T-helper 1 cell (primary cell): ENCODE measurements at places on chromosomes 6 and 20.

- DNase-seq: no peak
These were observed 146.5 kb upstream of the FERMT1 start for GRCh38 chr20:6269168-6269873.

GRCh38 chr6:132675002-132675401 lies 16.0 kb upstream of the TAAR1 start:
- no peak for DNase-seq

DNA sequence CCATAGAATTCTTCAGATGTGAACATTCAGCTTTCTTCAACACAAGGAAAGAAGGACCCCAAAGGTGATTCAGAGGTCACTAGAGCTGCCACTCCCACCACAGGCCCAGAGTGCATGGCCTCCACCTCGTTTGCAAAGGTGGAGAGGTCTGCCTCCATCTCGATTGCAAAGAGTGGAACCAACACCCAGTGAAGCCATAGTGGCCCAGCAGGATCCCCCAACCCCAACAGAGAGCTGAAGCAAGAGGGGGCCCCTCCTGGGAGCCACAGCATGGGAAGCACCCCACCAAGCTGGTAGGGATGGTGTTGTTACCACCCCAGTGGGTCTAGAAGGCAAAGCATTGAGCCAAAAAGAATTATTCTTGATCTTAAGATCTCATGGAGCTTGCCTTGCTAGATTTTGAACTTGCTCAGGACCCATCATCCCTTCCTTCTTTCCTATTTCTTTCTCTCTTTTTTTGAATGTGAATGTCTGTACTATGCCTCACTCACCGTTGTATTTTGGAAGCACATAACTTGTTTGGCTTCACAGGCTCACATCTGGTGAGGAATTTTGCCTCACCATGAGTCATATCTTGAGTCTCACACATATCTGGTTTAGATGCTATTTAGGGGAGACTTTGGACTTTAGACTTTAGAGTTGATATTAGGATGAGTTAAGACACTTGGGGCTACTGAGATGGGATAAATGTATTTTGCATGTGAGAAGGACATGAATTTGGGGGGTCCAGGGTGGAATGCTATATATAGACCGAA lies 119.2 kb downstream of the ANKRD60 start:
- DNase-seq: no peak

DNA sequence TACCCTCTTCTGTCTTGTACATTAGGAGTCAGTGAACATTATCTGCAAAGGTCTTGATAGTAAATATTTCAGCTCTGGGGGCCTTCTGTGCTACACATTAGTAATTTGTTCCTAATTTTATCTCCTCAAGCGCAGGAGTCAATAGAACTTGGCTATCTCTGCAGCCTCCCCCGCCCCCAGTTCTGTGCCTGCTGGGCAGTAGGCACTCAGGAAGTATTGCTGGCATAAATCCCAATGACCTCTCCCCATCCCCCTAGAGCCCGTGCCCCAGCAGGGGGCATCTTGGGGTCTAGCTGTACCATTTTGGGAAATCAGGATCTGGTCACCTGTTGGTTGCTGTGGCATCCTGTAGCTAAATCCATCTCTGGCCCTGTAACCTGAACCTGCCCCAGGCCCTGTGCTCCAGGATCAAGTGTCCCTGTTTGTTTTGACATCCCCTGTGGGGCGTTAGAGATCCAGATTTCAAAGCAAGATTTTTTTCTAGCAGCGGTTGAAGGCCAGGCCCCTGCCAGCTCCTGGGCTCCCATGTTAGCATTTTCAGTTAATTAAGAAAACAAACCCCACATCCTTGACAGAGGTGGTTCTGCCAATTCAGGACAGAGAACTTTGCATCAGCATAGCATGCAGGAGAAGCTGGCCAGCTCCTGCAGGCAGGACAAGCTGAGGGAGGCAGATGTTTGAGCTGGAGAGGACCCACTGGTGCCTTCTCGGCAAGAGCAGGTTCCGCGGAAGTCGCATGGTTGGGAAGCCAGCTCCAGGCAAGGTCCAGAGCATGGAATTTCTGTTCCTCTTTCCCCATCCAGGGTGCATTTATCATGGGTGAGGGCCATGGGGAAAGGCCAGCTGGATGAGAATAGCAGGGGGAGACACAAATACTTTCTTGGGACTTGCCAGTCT lies 32.1 kb downstream of the DAAM2 start:
- DNase-seq: no peak

GRCh38 chr6:89525786-89526562 lies 93.0 kb downstream of the ANKRD6 start:
- no peak for DNase-seq

GRCh38 chr20:37200376-37200775 lies 21.0 kb upstream of the MROH8 start:
- no peak for DNase-seq

- no peak for DNase-seq
These were observed 130.3 kb upstream of the PMEPA1 start for GRCh38 chr20:57840066-57840465.

DNA sequence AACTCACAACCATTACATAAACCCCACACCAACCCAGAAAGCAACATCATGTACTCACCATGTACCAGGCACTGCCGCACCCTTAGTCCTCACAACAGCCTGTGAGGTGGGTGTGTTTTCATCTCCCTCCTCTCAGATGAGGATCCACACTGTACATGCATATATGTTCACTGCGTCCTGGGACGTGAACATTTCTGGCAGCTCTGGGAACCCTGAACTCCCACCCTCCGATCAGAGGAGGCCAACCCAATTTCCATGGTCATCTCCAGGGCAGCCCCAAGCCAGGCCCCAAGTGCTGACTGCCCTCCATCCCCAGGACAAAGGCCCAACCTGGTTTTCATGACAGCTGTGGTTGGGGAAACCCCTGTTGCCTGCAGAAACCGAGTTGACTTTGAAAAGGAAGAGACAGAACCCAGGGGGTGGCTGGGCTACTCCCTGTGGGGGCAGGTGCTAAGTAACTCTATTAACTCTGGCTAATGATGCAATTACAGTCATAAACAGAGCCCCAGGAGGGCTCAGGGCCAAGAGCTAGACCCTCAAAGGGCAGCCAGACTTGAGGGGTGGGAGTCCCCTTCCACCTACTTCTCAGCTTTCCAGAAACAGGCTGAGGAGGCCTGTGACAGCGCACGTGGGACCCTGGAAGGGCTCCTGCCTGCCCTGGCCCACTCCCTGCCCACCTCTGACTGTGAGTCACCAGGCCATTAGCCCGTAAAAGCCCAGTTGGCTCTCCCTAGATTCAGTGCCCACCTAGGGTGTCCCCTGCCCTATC lies 2.6 kb downstream of the TFEB start:
- peak; percentile 19 for DNase-seq

- DNase-seq: no peak
These were observed 17.7 kb downstream of the SNPH start for GRCh38 chr20:1283522-1284510.

GRCh38 chr6:164356814-164357213 lies 942.3 kb downstream of the QKI start:
- no peak for DNase-seq

GRCh38 chr6:3211681-3212080 lies 15.8 kb downstream of the TUBB2B start:
- DNase-seq: no peak

DNA sequence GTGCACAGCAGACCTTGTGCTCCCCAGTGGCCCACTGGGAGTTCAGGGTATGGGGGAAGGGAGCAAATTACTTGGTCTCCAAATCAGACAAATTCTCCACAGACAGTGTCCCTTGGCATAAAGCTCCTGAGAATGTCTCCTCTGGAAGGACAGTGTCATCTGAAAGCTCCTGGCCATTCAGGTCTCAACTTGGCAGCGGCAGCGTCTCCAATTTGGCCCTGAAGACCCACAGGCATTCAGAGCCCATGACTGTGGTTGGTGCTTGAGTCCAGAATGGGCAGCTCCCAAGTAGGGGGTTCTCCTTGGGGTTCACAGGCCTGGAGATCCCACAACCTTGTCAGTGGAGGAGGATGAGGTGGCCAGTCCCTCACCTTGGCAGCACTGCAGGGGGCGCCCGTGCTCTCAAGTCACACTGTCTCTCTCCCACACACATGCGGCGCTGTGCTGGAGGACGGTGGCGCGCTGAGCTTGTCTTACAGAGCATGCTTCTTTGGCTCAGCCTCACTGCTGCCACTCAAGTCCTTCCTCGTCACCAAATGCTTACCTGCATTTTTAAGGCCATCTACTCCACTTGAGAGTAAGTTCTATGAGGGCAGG lies 20.7 kb downstream of the DYNLRB1 start:
- no peak for DNase-seq

- no peak for DNase-seq
These were observed 18.7 kb downstream of the SESN1 start for GRCh38 chr6:109075934-109076333.

DNA sequence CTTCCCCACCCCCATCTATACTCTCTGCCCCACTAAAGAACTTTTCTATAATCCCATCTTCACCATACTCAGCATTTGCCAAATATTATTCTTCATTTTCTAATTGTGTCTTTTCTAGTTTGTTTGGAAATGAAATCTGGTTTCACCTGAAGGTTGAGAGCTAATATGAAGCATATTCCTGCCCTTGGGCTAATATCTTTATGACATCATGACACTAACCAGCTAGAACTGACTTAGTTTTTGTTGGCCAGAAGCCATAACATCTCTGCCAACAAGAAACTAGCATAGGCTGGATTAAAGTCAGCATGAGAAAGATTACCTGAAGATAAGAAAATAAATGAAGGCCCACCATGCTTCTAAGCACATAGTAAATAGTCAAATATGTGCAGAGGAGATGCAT lies 16.7 kb downstream of the UNC5CL start:
- no peak for DNase-seq

GRCh38 chr6:16078064-16078463 lies 50.8 kb upstream of the MYLIP start:
- no peak for DNase-seq

GRCh38 chr20:63267691-63268090 lies 4.9 kb upstream of the ARFGAP1 start:
- DNase-seq: no peak

- no peak for DNase-seq
These were observed 41.0 kb downstream of the PKHD1 start for GRCh38 chr6:52046456-52046855.

DNA sequence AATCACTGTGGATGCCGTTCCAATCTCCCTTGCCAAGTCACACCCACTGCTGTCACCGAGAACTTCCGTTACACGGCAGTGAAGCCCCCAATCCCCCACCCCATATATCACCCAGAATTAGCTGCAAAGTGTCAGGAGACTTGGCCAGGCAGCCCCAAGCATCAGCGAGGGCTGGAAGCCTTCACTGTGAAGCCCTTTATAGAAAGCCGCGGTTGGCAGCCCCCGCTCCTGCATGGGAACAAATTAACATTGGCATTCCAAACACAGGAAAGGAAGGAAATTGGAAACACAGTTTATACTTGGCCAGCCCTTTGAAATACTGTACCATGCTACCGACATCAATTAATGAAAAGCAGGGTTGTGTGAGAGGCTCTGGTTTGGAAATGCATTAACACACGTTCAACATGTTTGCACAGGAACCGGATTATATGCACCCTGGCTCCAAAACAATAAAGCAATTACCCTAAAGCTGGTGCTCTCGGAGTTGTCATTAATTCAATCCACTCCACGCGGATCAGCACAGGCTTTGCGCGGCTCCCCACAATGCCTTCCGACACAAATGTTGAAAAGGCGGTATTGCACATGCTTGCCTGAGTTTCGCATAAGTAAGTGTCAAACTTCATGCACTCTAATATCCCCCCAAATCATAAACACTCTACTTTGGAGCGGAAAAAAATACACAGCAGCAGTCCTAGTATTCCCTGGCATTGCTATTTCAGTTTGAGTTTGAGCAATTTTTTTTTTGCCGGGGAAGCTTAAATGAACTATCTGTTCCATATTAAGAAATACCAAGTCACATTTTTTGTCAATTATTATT lies 7.1 kb downstream of the BMP7 start:
- DNase-seq: no peak

- DNase-seq: no peak
These were observed 247.8 kb downstream of the BMP2 start for GRCh38 chr20:7015257-7015656.

DNA sequence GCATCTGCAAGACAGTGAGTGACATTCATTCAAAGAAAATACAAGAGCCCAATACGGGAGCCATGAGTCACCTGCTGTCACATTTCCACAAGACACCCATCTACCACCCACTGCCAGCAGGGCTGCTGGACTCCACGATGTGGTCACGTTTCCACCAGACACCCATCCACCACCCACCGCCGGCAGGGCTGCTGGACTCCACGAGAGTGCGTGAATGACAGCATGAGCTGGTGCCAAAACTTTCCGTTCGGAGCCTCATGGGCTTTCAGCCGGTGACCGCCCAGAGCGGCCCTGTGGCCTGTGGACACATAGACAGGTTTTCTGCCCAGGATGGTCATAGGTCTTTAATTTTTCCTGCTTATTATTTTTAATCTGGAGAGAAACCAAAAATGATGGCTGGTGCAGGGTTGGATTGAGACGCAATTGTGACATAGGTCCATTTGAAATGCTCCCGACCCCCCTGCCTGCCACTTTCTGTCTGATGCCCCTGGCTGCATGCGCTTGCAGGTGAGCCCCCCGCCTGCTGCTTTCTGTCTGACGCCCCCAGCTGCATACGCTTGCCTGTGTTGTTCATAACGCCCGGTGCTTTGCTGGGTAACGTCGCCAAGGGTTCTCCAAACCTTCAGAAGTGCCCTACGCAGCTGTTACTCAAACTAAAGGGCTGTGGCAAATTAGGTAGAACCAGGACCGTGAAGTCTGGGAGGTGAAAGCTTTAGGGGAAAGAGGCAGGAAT lies 59.1 kb upstream of the SMOC2 start:
- DNase-seq: no peak

DNA sequence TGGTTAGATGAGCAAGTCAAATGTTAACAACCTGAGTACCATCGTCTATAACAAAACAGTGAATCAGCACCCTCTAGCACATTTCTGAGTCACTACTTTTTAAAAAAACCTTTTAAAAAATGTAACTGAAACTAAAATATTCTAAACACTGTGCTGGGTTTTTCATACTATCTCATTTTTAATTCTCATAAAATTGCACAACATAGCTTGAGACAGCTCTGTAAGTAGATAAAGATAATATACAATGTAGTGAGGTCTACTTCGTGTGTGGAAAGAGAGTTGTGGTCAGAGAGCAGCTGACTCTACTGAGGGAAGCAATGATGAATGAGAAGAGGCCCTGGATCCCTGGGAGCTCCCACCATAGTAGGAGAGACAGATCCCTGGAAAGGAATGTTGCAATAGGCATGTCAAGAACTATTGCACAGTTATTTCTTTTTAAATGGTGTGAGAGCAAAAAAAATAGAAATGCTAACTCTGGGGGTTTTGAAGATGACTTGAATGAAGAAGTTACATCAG lies 13.6 kb upstream of the CALHM6 start:
- DNase-seq: no peak

DNA sequence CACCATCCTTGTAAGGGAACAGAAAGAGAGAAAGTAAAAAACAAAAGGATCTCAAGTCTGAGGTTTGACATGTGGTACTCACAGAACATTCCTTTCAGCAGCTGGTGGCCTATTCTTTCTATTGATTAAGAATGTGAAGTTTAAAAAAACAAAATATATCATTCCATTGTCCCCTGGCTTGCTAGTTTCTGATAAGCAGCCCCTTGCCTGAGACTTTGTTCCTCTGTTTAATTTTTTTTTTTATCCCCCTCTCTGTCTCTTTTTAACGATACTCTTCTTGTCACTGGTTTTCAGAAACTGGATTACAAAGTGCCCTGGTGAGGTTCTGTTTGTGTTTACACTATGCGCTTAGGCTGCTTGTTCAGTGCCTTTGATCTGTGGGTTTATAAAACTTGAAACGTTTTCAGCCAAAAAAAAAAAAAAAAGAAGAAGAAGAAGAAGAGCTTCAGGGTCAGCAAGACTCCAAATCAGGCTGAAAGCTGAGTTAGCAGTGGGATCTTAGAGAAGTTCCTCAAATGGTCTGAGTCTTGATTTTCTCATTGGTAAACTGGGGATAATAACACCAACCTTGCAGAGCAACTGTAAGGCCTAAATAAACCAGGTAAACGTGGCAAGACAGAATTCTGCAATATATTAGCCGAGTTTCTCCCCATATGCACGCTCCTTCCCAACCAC lies 45.1 kb upstream of the SLC22A23 start:
- DNase-seq: no peak
